ENCODE measurements at places on chromosomes 2 and 18.

- DNase-seq: no peak
Observed at GRCh38 chr2:79292958-79293315, 133.4 kb upstream of the REG3A start.

DNA sequence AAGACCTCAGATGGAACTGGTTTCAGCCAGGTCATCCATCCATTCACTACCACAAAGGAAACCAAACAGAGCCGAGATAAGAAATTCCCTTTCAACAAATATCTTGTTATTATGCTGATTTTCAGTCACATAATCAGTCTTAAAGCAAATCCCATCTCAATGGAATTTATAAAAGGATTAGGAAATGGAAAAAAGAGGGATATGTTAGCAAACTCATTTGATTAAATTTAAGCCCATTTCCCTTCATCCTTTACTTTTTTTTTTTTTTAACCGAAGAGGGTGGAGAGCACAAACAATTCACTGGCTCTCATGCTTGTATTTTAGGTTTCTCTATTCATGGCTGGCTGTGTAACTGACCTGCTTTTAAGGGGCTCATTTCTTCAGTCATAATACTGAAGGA is 109.0 kb upstream of the GATA6 start:
- DNase-seq: no peak

DNA sequence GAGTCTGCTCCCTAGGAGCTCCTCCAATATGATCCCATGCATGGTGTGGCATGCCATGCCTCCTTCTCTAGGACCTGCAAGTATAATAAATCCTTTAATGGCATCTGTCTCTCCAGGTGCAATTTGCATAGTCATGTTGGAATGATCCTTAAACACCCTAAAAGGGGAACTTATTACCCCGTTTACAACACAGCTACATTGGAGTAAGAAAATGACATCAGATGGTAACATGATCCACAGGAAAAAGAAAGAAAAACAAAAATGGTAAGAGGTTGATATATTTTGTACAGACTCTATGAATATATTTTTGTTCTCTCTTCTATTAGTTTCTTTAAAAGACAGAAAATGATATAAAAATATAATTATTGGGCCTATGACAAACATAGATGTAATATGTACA is 79.0 kb downstream of the CRACDL start:
- DNase-seq: no peak

DNA sequence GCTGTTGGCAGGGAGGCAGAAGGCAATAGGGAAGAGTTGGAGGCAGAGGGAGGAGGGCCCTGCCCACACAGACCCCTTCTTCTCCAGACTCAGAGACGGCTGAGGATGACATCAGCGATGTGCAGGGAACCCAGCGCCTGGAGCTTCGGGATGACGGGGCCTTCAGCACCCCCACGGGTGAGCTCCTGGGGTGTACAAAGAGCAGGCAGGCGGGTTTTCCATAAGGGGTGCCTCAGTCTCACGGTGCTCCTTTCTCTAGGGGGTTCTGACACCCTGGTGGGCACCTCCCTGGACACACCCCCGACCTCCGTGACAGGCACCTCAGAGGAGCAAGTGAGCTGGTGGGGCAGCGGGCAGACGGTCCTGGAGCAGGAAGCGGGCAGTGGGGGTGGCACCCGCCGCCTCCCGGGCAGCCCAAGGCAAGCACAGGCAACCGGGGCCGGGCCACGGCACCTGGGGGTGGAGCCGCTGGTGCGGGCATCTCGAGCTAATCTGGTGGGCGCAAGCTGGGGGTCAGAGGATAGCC is 10.0 kb downstream of the SPEG start:
- DNase-seq: no peak

DNA sequence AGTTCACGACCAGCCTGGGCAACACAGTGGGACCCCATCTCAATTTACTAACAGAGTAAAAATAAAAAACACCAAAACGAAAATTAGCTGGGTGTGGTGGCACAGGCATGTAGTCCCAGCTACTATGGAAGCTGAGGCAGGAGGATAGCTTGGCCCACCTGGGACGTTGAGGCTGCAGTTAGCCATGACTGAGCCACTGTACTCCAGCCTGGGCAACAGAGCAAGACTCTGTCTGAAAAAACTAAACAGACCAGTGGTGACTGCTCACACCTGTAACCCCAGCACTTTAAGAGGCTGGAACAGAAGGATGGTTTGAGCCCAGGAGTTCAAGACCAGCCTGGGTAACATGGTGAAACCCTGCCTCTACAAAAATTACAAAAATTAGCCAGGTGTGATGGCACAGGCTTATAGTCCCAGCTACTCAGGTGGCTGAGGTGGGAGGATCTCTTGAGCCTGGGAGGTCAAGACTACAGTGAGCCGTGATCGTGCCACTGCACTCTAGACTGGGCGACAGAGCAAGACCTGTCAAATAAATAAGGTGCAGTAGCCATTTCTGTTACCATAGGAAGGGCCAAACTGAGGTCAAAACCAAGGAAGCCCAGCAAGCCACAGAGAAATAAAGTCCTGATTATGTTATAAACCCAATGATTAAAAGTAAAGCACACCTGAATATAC is 14.0 kb downstream of the USP34 start:
- DNase-seq: no peak

DNA sequence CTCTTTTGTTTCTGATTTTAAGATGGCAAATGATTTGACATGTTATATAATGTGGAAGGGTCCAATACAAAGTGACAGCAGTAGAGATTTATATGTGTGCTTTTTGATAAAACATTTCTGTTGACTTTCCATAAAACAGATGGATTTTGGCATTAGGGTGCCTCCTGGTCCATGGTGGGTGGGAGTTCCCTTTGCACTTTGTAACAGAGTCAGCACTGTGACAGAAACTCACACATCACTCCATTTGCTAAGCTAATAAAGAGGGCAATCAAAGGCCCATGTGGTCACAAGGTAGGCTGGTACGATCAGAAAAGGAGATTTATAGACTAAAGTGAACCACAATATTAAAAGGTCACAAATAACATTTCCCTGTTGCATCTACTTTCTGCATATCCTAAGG is 93.3 kb upstream of the NT5C1B start:
- DNase-seq: no peak

GRCh38 chr18:51490860-51491259 is 293.4 kb upstream of the MEX3C start:
- DNase-seq: no peak

- no peak for DNase-seq
Observed at GRCh38 chr2:120481446-120482194, 135.7 kb downstream of the INHBB start.

DNA sequence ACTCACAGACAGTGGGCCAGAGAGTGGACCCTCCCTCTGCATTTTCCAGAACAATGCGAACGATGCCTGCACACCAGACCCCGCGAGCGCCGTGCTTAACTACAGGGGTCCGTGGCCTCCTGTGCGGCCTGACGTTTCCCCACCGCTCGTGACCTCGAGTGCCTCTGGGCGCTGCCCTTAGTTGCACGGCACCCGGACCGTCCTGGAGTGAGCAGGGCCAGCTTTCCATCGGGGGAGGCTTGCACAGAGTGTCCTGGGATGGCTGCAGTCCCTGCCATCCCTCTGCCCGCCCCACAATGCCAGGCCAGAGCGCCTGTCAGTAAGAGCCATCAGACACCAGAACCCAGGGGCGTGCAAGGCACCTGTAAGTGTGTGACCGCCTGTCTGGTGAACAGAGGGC is 217.0 kb downstream of the TWIST2 start:
- DNase-seq: no peak

DNA sequence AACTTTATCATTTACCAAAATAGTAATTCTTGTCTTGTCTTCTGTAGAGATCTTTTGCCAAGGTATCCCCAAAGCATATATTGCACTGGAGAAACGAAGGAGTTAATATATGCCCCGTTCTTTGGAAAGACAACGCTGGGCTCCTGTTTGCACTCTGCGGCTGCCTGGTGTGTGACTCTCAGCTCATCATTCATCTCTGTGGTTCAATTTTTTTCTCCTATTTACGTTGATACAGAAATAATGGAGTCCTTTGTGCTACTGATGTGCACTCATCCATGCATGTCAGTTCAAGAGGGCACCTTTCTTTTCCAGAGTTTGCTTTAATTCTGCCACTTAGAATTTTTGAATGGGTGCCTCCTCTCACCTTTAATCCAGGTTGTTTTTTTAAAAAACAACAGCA is 655.5 kb downstream of the DCDC2C start:
- no peak for DNase-seq

GRCh38 chr2:77104554-77104953 is 417.6 kb downstream of the LRRTM4 start:
- no peak for DNase-seq

DNA sequence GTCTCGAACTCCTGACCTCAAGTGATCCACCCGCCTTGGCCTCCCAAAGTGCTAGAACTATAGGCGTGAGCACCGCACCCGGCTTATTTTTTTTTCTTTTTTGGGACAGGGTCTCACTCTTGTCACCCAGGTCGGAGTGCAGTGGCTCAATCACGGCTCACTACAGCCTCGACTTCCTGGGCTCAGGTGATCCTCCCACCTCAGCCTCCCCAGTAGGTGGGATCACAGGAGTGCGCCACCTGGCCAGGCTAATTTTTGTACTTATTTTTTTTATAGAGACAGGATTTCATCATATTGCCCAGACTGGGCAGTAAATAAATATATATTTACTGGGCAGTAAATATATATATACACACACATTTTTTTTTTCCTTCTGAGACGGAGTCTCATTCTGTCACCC is 2.6 kb downstream of the ATP5F1A start:
- DNase-seq: no peak

DNA sequence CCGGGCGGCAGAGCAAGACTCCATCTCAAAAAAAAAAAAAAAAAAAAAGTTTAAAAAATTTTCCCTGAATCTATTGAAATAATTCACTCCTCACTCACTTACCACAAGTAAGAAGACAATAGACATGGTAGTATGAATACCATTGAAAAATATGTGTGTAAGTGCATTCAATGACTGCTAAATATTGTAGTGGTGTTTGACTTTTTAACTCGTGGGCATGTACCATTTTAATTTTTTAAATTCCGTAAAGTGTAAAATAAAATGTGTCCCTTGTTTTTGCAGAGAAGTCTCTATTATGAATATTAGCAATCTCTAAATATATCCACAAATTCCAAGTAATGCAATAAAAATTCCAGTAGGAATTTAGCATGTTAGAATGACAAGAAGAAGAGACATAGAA is 134.1 kb downstream of the COPS8 start:
- DNase-seq: no peak

- DNase-seq: no peak
Observed at GRCh38 chr2:19525313-19525712, 166.9 kb upstream of the OSR1 start.

GRCh38 chr18:46891742-46892214 is 25.5 kb downstream of the PIAS2 start:
- no peak for DNase-seq

GRCh38 chr2:229485857-229486256 is 214.8 kb upstream of the PID1 start:
- no peak for DNase-seq

DNA sequence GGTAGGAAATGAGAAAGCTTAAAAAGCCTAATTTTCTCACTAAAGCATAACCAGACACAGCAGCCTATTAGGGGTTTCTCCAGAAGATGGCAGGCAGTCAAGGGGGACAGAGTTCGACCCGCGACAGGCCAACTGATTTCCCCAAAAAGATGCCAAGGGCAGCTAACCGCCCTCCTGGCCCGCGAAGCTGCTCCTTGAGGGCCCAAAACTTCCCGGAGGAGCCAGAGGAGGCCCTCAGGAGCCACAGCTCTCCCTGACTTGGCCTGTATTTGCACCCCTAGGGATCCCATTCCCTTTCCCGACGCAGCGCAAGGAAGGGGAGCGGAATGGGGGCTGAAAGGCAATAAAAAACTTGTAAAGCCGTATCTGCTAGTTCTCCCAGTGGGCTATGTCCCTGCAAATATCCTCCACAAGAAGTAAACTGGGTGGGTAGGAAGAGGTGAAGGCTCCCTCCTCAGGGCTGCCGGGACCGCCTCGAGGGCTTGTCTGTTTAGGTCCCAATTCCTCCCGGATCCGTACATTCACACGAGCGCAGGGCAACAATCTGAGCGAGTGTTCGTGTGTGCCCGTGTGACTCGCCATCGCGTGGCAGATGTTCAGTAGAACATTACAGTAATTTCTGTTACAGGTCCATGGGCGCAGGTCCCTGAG is 756 bp upstream of the NAGK start:
- no peak for DNase-seq

GRCh38 chr2:111160758-111161157 is 40.0 kb downstream of the BCL2L11 start:
- DNase-seq: no peak

DNA sequence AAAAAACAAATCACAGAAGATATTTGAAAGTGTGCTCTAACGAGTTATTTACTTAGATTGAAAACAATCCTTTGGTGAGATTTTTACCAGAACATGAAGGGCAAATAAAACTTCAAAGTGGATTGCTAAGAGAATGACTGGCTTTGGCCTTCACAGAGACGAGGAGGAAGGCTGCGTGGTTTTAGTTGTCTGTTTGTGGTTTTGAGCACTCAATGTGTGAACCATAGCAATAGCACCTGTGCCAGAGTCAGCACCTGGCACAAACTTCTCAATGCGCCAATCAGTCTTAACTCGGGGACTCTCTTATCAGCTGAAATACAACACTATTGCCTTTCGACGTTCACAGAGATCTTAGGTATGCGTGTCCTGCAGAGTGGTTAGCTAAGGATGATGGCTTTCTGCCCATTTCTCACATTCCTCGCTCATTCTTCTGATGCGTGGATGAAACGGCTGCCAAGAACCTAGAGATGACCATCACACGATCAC is 70.0 kb downstream of the MBP start:
- no peak for DNase-seq

GRCh38 chr2:108383146-108383830 is 5.5 kb downstream of the SULT1C4 start:
- no peak for DNase-seq

- no peak for DNase-seq
Observed at GRCh38 chr2:96882906-96883305, 13.0 kb upstream of the SEMA4C start.

DNA sequence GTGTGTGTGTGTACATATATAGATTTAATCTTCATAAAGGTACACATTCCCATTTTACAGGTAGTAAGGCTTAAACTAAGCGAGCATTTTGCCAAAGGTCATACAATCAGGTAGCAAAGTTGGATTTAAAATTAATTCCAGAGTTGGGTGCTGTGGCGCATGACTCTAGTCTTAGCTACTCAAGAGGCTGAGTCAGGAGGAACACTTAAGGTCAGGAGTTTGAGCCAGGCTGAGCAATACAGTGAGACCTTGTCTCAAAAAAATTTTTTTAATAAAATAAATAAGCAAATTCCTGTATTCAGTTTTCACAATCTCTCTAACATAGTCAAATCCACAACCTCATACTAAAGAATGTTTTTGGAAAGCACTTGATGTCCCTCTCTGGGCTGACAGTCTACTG is 111.5 kb upstream of the LDLRAD4 start:
- DNase-seq: no peak

DNA sequence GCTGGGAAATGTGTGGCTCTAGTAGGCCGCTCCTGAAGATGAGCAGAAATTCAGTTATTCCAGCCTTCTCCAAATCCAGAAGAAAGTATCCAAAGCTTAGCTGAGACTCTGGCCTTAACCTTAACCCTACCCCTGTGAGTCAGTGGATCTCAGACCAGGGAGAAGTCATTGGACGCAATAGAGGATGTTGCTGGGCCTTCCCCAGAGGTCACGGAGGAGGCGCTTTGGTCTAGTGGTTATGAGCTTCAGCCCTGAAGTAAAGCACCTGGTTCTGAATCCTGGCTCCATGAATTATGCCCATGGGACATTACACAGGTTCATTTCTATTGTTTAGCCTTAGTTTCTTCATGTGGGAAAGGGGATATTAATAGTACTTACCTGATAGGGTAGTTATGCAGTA is 24.0 kb downstream of the PKDCC start:
- DNase-seq: no peak

All from GOT3 (cell line).